ENCODE measurements at places on chromosomes 5 and 9.

GRCh38 chr9:69931340-69931739, 110.7 kb downstream of the CFAP95 start:
- DNase-seq = no peak

DNA sequence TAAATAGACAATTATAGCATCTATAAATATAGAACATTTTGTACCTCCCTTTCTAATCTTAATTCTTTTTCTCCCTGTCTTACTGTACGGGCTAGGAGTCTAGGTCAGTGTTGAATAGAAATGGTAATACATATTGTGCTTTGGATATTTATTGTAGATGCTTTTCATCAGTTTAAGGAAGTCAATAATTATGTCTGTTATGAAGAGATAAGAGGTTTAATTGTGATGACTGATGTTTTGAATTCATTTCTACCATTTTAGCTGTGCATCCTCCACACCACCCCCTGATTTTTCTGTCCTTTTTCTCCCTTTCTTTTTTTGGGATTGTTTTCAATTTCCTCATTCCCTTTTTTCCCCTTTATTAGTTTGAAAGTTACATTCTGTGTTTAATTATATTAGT, 95.8 kb downstream of the DOCK2 start:
- DNase-seq = no peak

GRCh38 chr5:90866333-90866732, 307.7 kb downstream of the ADGRV1 start:
- no peak for DNase-seq

- DNase-seq = no peak
These were observed at the start of gene GPR21 for GRCh38 chr9:123033352-123033751. GPR21 (plus strand) TSS chr9:123033667; CDS start chr9:123034567, 900 bp downstream.

DNA sequence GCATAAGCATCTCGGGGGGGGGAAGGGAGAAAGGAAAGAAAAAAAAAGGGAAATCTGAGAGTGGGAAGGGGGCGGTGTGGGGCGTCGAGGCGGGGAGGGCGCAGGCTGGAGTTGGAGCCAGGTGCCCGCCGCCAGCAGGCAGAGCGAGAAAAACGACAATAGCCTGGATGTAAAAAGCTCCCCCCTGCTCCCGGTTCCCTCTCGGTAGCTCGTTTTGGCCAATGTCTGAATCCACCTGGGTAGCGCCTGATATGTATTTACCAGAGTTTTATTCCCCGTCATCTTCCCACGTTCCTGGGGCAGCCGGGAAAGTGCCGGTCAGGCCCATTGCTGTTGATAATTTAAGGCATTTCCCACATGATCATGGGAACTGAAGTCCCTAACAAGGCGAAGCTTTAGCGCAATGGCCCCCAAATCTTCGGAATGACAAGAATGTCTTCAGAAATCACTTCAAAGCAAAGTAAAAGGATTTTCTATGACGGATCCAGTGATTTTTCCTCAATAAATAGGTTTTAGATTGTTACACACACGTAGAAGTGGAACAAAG, 3.0 kb upstream of the OTP start:
- DNase-seq = no peak

DNA sequence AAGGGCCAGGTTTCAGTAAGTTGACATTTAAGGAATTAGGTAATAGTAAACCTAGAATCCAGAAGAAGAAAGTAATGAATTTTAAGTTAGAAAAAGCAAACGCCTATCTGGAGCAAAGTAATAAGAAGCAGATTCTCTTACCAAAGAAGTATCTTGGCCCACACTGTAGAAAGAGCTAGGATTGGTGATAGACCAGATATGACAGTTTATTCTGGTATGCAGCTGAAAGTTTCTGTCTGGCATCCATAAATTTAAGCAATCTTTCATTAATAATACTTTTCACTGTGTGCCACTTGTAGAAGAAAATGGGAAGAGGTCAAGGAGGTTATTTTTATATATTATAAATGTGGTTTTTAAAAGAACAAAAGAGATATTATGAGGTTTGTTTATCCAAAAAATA, 3.0 kb downstream of the RECK start:
- no peak for DNase-seq

DNA sequence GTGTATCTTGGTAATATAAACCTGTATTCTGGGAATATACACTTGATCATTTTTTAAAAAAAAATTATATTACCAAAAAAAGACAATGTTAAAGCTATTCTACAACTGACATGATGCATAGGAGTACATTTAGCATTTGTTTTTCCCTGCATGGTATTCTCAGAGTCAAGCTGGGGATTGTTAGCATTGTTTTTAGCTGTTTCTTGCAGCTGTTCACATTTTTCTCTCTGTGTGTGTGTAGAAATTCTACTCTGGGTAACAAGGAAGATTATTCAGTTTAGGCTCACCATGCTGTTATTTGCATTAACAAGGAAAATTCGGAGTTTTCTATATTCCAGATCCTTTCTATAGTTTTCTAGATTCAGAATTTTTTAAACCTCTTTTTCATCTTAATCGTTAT, 62.2 kb downstream of the ADAMTS16 start:
- no peak for DNase-seq

DNA sequence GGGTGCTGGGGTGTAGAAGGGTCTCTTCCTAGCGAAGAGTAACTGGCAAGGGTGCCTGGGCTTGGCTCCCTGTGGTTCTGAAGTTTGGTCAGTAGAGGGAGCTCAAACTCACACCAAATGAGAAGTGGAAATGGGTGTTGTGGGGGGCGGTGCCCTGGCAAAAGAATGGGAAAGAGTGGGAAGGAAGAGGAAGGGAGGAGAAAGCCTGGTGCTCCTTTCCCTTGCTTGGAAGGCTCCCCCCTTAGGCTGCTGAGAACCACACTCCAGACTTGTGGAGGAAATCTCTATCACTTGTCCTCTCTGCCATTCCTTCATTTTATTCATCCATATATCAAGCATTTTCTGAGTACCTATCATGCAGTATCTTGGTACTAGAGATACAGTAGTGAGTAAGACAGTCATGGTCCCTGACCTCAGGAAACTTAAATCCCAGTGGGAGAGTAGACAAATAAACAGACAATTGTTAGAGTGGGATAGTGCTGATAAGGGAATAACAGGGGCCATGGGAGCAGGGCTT, 13.0 kb downstream of the SLC4A9 start:
- DNase-seq = no peak

DNA sequence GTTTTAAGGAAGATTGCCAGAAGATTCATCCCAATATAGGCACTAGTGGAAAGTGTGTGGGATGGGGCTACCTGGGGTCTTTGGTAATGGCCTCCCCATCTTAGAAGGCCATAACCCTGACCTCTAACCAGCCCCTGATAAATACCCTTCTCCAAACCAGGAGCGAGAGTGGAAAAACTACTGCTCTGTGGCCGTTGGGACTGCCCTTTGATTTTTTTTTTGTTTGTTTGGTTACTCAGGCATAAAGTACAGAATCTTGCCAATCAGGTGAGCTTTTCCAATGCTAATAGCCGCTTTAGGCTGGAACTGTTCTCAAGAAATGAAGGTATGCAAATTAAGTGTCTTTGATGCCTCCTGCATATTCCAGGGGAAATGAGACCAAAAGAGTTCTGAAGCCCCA, 153.7 kb downstream of the ADAMTS12 start:
- no peak for DNase-seq

- DNase-seq = no peak
These were observed 58.2 kb downstream of the COL15A1 start for GRCh38 chr9:99001892-99002291.

- DNase-seq = no peak
These were observed 6.4 kb downstream of the ENTREP1 start for GRCh38 chr9:69331444-69331843.

DNA sequence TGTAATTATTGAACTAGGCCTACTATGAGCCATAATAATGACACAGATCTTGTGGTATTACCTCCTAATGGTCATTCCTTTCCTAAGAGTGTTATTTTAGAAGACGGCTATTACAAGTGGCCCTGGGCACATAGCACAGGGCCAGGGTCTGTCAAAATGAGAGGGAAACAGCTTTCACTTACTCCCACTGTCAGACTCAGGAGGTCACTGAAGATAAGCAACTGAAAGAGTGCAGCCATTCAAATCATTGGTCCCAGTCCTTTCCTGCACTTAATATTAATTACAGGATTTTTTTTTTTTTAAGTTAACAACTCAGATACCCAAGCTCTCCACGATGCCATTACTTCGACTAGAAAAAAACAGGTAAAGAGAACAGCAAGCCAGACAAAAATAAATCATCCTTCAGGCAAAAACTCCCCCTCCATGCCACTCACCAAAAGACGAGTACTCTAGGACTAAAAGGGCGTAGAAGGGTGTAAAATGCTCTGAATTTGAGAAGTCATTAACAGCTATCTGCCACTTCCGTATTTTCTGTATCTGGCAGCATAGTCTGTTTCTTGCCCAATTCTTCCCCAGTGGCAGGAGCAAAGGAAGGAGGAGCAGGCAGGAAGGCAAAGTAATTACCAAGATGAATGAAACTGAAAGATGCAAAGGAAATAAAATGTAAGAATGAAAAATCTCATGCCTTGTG, 87.4 kb downstream of the ZNF608 start:
- DNase-seq = no peak

DNA sequence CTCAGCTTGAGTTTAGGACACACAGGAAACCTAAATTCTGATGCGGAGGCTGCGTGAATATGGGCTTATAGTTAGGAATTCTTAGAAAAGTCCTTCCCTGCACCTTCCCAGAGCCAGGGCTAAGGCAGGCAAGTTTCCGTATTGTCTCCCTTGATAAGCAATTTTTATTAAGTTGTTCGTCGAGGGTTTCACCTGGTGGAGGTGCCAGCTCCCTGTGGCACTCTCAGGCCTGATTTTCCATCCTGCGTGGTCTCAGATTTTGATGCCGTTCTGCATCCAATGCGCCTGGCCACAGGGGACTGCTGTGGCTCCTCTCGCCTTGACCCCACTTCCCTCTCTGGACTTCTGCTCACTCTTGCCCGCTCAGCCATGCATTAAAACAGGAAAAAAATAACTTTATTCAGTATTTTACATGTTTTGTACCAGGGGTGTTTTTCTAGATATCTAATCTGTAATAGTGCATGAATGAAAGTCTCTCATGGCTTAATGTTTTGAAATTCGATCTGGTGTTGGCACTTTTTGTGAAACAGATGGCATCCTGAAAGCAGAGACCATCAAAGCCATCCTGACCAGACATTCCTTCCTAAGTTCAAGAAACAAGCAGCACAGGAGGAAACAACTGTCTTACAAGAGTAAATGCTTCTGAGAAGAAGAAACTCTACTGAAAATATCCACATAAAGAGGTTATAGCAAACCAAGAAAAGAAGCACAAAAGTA, 50.7 kb downstream of the TRIP13 start:
- DNase-seq = no peak

DNA sequence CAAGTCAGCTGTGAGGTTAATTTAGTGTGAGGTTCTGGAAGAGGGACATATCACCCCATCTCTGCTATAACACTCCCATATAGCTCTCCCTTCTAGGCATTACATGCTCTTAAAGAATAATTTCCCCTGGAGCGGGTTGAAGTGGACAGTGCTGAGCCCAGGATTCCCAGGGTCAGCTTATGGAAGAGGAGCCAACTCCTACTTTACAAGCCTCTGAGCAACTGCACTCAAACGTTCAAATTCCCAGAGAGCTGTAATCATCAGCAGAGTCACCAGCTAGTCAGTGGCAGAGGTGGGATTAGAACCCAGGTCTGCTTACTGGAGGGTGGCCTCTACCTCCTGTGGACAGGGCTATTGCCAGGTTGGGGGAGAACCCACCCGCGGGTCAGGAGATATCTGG, 1.4 kb downstream of the NEURL1B start:
- no peak for DNase-seq

GRCh38 chr9:93012963-93013855, 45.3 kb upstream of the SUSD3 start:
- no peak for DNase-seq

DNA sequence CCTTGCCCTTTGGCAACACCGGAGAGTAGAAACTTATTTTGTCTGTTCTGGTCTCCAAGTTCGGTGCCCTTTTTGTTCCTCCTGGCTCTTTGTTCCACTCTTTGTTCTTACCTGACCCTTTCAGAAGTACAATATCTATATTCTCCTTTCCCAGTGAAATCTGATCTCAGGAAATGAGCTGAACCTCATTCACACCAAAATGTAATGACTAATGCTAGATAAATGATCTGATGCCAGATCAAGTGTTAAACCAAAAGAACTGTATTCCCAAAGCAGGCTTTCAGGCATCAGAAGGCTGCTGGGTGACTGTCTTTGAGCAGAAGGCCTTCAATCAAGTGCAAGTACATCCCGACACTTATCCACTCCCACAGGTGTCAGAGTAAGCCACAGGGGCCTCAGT, 156.4 kb downstream of the SPOCK1 start:
- no peak for DNase-seq

GRCh38 chr5:132260051-132260450, 2.6 kb downstream of the PDLIM4 start:
- no peak for DNase-seq

DNA sequence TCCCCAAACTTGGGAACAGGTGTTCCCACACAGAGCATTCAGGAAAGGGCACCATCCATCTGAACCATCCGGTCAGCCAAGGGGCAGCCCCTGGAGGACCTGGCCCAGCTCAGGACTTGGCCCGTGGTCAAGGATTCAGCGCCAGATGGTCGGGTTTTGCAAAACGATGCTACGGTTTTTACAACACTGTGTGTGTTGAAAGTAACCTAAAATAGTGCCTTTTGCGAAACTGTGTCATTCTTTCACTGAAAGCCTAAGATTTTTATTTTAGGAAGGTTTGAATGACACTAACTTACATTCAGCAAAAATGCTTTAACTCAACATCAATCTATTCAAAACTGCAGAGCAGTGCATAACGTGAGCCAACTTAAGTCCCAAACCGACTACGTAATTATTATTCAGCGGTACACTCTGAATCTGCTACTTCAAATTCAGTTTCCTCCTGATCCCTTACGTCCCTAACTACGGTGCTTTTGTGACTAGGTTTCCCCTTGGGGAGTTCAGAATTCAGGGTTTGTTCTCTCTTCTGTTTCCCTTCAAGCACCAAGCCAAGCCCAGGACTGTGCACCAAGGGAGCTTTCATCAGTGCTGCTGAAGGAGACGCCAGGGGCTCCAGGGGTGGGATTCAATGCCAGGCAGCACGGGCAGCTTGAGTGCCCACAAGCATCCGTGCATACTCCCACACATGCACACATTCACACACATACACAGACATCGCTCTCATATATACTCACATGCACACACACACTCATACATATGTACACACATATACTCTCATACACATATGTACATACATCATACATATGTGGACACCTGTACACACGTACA, 25.8 kb downstream of the LPCAT1 start:
- DNase-seq = no peak

All from cortex of kidney (tissue), 1 donor.